A549 treated with DMSO at 1 μM for 4 hours (cell line): ENCODE measurements at places on chromosomes 11 and 22. TPM values are rescaled to one million over a fixed set of nuclear protein-coding genes. Genes with fewer than 3 reads are reported as not detected.

CSKMT gene
- total RNA-seq: 12.2 to 16.7 TPM (median 15.5 TPM) in 5 replicates

SMTNL1 gene
- not detected in 5 replicates for total RNA-seq

PYGM gene
- 0.12 to 0.40 TPM (median 0.30 TPM) in 5 replicates for total RNA-seq

LIN7C gene
- 6.9 to 10.0 TPM (median 7.7 TPM) in 5 replicates for total RNA-seq

C22orf31 gene
- total RNA-seq: not detected in 5 replicates

TEX12 gene
- total RNA-seq: not detected in 5 replicates

DDTL gene
- 1.6 to 1.9 TPM (median 1.7 TPM) in 5 replicates for total RNA-seq

PPP6R2 gene
- 10.0 to 15.2 TPM (median 12.7 TPM) in 5 replicates for total RNA-seq

CEP164 gene
- total RNA-seq: 15.1 to 18.6 TPM (median 17.8 TPM) in 5 replicates

TRPC6 gene
- total RNA-seq: 0.67 to 1.8 TPM (median 1.4 TPM) in 5 replicates

OR4A16 gene
- not detected in 5 replicates for total RNA-seq

SEPTIN5 gene
- 6.4 to 10.3 TPM (median 7.8 TPM) in 5 replicates for total RNA-seq

ILK gene
- 105 to 120 TPM (median 114 TPM) in 5 replicates for total RNA-seq
